ENCODE measurements at places on chromosomes 11 and 22. TPM values are rescaled to one million over a fixed set of nuclear protein-coding genes. Genes with fewer than 3 reads are reported as not detected.

The IL10RA gene
- polyA plus RNA-seq, result 17.4 TPM

The OR56A1 gene
- polyA plus RNA-seq, result not detected

The FAM111A gene
- 5.6 TPM for polyA plus RNA-seq

The AAMDC gene
- 34.5 TPM for polyA plus RNA-seq

The RIBC2 gene
- 0.56 TPM for polyA plus RNA-seq

The CRYBB1 gene
- polyA plus RNA-seq, result 0.20 TPM

The NUP160 gene
- 13.3 TPM for polyA plus RNA-seq

The RAB3IL1 gene
- polyA plus RNA-seq, result 4.0 TPM

The OMP gene
- not detected for polyA plus RNA-seq

The CFAP300 gene
- 0.78 TPM for polyA plus RNA-seq
